ENCODE measurements at places on chromosomes 2 and 18.

GRCh38 chr2:237689336-237690131 lies 62.1 kb downstream of the LRRFIP1 start:
- DNase-seq: no peak

DNA sequence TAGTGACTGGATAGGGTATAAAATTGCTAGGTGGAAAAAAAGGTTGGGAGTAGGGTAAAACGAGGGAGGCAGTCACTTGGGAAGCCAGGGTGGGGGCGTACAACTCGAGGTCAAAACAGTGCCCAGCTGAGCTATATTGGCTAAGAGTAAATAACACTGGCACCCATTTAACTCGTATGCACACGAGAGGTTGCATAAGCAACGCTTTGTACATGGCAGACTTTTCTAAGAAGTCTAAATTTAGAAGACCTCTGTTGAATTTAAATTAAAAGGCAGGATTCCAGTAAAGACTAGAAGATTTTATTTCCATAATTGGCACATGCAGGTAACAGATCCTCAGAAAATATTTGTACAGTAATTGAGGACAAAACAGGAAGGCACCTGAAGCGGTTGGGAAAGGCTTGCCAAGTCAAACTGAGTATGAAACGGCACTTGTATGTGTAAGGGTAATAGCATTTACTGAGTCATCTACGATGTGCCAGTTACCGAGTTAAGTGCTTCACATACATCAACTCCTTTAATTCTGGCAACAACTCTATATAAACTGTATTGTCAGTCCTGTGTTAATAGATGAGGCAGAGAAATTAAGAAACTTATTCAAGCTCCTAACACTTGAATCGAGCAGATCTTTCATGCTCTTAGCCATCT lies 1.4 kb upstream of the MALT1 start:
- DNase-seq: peak; percentile 41

DNA sequence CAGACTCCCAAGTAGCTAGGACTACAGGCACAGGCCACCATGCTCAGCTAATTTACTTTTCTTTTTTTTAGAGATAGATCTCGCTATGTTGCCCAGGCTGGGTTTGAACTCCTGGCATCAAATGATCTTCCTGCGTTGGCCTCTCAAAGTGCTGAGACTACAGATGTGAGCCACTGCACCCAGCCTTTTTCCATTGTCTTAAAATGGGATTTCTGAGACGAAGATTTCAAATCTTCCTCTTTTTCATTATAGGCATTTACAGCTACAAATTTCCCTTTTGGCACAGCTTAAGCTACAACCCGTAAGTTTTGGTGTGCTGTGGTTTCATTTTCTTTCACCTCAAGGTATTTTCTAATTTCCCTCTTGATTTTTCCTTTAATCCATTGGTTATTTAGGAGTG lies 8.6 kb downstream of the GNLY start:
- no peak for DNase-seq

GRCh38 chr2:219419331-219420197 lies 1.4 kb downstream of the DES start:
- DNase-seq: no peak
